ENCODE measurements at places on chromosomes 13 and 19.

- DNase-seq, result no peak
These were observed 5.3 kb upstream of the CSNK1G2 start for GRCh38 chr19:1935484-1936208.

DNA sequence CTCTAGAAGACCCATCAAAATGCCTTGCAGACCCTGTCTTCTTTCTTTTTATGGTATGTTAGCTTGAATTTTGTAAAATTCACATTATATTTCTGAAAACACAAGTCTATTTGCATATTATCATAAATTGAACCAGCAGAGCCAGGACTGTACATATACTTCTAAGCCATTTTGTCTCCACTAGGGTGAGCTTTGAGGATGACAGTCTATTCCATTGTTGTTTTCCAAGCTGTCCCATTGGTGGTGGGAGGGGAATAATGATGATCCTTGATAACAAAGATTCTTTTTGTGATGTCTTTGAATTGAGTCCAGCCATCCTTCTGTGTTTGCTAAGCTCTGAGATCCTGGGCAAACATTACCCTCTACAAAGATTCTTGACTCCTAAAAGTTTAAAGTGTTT lies 359.3 kb upstream of the PCDH20 start:
- DNase-seq, result no peak

DNA sequence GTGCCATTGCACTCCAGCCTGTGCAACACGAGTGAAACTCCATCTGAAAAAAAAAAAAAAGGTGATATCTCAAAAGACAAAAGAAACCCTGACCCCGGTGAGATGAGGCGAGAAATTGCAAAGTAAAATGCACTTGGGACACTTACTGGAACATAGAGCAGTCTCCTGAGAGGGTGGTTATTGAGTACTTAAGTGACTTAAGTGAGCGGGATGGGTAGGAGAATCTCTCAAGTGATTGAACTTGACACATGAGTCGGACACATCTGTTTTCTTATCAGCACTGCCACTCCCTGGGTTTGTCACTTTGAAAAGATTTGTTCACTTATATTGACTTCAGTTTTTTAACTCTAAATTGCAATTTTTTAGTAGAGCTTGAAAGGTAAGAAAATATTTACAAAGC lies 2.8 kb downstream of the ZNF429 start:
- DNase-seq, result no peak

- DNase-seq, result no peak
These were observed 6.2 kb downstream of the SYT5 start for GRCh38 chr19:55173714-55174409.

DNA sequence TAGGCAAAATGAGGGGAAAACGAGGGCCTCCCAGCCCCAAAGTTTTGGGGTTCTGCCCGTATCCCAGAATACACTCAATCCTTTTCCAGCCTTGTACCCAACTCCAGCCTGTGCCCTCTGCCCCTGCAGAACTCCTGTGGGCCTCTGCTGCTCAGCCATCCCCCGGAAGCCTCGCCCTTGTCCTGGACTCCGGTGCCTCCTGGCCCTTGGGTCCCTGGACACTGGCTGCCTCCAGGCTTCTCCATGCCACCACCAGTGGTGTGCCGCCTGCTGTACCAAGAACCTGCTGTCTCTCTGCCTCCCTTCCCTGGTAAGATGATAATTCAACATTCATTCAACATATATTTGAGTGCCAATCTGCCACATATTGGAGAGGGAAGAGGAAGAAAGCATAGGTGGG lies 3.8 kb downstream of the DMRTC2 start:
- DNase-seq, result no peak

DNA sequence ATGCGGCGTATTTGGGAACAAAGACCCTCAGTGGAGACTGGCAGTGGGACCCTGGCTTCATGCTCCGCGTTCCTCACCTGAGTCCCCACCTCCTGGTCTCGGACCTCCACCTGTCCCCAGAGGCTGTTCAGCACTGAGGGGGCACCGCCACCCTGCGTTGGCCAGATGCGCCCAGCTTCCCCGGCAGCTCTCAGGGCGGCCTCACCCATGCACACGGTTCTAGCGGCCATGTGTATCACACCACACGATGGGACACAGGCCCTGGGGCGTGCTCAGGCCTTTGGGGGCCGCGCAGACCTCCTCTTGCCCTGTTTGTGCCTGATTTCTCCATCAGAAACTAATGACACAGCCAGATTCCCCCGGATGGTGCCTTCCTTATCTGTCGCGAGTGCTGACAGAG lies 138.1 kb downstream of the KDM4B start:
- DNase-seq, result no peak

DNA sequence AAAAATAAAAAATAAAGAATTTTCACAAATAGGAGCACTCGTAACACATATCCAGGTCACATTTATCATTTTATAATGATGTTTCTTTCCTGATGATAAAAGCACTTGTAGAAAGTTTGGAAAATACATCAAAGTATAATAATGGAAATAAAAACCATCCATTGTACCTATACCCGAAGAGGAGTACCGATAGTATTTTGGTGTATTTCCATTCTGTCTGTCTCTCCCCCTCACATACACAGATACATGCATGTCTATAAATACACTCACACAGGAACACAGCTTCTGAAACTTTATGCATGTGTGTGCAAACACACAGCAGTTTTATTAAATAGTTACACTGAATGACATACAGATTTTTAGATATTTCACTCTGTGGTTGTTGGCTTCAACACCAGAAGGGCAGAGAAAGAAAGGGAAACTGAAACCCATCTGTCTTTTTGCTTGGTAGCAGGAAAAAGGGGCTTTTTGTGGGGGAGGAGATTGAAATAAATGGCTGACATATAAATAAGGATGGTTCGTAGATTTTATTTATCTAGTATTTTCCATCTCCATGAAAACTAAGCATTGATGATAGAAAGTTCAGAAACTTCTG lies 114.8 kb downstream of the LRCH1 start:
- no peak for DNase-seq

- no peak for DNase-seq
These were observed 13.3 kb upstream of the CCL25 start for GRCh38 chr19:8039231-8039630.

- DNase-seq, result no peak
These were observed 7.2 kb downstream of the MAST3 start for GRCh38 chr19:18104793-18105131.

GRCh38 chr19:2636897-2637683 lies 65.4 kb downstream of the GNG7 start:
- no peak for DNase-seq

DNA sequence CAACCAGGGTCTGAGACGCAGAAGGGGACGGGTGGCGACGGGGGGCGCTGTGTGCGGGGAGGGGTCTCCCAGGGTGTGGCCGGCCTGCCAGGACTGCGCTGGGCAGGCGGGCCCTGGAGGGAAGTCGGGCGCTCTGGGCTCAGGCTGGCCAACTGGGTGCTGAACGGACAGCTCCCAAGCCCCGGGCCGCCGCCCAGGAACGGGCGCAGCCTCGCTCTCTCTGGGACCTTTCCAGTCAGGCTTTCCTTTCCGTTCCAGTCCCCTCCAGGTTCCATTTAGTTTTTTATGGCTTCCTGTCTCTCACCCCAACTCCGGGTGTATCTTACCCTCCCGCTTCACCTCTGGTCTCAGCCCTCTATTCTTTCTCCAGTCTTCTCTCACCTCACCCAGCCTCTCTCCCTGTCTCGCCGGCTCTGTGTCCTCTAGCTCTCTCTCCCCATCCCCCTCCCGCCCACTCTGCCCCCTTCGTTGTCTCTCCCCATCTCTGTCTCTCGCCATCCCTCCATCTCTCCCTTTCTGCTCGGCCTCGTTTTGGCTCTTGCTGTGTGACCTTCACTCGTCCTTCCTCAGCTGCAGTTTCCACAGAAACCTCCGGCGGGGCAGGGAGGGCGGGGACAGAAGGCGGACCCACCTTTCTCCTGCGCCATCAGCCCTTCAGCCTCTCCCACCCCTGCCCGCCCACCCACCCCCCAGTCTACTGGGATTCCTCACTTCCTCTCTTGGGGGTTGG lies 3.3 kb upstream of the ATP1A3 start:
- DNase-seq, result peak; percentile 52

- DNase-seq, result no peak
These were observed 7.9 kb upstream of the F10 start for GRCh38 chr13:113114511-113115362.

GRCh38 chr19:10432736-10433130 lies 12.4 kb downstream of the PDE4A start:
- no peak for DNase-seq

GRCh38 chr19:3494051-3494450 lies 6.4 kb downstream of the DOHH start:
- no peak for DNase-seq

GRCh38 chr19:41386442-41386841 lies 10.1 kb downstream of the TMEM91 start:
- no peak for DNase-seq

DNA sequence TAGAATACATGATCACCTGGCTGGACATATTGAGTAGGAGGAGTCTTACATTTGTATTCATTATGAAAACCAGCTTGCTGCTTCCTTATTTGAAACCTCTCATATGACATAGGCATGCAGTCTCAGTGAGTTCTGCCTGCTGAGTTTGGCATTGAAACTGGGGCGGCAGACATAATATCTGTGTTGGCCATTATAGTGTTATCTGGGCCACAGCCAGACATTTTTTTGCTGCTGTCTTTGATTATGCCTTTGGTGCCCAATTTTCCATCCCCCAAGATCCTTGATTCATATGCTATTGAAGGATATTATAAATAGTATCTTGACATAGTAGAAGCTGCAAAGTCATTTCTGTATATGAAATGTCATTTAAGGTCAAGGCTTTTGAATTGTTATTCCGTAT lies 15.8 kb downstream of the FREM2 start:
- DNase-seq, result no peak

GRCh38 chr13:91661692-91662490 lies 263.5 kb downstream of the GPC5 start:
- no peak for DNase-seq

DNA sequence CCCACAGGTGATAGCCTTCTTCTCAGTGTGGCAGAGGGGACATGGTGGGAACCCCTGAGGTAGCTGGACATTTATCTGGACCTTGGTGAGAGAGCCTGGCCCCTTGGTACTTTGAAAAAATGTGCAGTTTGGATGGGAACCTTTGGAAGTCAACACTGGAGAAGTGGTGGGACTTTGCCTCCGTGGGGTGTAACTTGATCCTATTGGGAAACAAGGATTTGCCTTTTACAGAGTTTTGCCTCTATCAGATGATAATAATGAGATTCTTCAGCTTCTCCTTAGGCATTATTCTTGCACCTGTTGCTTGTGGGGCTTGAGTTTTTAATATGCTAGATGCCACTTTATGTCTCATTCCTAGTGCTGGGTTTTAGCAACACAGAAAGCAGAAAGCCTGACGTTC lies 99.0 kb downstream of the ERCC5 start:
- DNase-seq, result no peak

- no peak for DNase-seq
These were observed 110.7 kb upstream of the WASF3 start for GRCh38 chr13:26446751-26447150.

- DNase-seq, result no peak
These were observed 133.0 kb downstream of the DCT start for GRCh38 chr13:94346261-94347019.

- DNase-seq, result no peak
These were observed 36.8 kb upstream of the SEMA6B start for GRCh38 chr19:4596033-4596904.

DNA sequence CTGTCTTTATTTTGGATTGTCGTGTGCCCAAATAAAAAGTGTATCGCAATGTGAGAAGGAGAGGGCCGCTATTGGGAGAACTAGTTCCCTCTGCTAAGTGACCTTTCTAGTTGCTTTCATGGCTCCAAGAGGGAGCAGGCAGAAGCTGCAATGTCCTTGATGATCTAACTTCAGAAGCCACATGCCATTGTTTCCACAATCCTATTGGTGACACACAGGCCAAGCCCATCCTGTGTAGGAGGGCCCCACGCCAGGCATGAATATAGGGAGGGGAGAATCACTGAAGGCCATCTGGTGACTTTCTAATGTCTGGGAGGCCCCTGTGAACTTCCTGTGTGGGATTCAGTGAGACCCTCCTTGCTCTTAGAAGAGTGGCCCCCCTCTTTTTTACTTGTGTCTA lies 47.8 kb upstream of the KPNA3 start:
- DNase-seq, result no peak

DNA sequence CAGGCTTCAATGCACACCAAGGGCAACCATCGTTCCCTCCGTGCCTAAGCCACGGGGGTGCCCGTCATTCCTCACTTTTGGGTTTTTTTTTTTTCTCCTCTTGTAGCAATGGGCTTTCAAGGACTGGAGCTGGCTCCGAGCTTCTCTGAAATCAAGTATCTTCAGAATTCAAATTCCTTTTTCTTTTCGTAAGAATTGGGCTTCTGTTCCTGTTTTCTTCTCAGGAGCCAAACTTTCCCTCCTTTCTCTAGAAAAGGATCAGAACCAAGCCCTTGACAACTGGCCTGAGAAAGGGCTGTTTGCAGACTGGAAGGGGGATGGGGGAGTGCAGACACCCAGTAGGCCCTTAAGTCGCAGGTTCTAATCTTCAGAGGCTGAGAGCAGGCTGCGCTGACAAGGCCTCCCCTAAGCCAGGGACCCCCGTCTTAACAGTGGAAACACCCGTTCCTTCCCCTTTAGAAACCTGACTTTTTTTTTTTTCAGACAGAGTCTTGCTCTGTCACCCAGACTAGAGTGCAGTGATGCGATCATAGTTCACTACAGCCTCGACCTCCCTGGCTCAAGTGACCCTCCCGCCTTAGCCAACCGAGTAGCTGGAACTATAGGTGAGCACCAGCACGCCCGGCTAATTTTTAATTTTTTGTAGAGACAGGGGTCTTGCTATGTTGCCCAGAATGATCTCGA lies 51.6 kb downstream of the RFX2 start:
- DNase-seq, result no peak

- no peak for DNase-seq
These were observed 4.4 kb upstream of the KCNN4 start for GRCh38 chr19:43784981-43785808.

- no peak for DNase-seq
These were observed 24.4 kb downstream of the GRIK5 start for GRCh38 chr19:42045575-42045974.

GRCh38 chr19:6464070-6464873 lies at the start of gene CRB3:
TSS of gene CRB3 (plus strand) at chr19:6464271. CDS start at chr19:6464702, 431 bp downstream.
- DNase-seq, result peak; percentile 75

DNA sequence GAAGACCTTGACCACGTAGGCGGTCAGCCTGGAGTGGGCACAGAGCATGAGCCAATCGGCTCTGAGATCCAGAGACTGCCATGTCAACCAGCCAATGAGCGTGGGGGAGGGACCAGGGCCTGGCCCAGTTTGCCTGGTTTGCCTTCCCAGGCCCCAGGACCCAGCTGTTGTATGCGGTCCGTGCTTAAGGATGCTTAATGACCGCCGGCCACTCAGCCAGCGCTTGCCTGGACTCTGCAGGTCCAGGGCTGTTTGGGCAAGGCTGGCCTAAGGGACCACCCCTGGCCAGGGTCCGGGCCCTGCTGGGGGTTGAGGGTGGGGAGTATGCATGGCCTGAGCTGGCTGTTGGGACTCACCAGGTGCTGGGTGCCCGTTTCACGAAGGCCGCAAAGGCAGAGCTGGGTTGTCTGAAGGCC lies 23.1 kb upstream of the TNFSF14 start:
- no peak for DNase-seq

Measured in renal pelvis (tissue), 12 donors.